Gastroesophageal sphincter (tissue), 4 donors: ENCODE measurements at places on chromosomes 13 and 19.

- ATAC-seq, result no peak
Measured at GRCh38 chr19:35592226-35592625, 6.3 kb downstream of the PMIS2 start.

- ATAC-seq, result no peak
Measured at GRCh38 chr13:97780486-97780885, 173.0 kb upstream of the IPO5 start.

DNA sequence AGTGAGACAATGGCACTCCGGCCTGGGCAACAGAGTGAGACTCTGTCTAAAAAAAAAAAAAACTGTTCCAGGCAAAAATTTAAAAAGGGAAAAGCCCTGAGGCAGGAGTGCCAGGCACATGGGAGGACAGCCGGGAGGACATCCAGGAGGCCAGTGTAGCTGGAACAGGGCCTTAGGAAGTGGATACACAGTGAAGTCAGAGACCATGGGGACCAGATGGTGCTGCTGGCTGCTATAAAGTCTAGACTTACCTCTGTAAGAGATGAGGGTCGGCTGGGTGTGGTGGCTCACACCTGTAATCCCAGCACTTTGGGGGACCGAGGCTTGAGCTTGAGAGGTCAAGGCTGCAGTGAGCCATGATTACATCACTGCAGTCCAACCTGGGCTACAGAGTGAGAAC is 15.0 kb downstream of the HAS1 start:
- ATAC-seq, result no peak

- ATAC-seq, result no peak
Measured at GRCh38 chr19:12899891-12900518, 9.0 kb downstream of the GCDH start.

DNA sequence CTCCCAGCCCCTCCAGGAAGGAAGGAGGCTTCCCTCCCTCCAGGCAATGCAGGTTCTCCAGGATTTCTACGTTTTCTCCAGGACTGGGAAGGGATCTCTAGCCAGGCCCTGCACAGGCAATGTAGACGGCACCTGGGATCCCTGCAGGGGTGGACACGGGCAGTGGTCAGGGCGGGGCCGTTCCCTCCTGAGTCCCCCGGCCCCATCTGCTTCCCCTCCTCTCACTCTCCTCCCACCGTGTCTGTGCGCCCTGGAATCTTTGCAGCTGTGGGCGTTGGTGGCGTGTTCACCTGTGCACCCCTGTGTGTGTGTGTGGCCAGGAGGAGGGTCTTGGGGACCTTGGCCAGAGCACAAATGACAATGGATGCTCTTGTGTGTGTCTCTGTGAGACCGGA is 10.0 kb downstream of the NRTN start:
- no peak for ATAC-seq

GRCh38 chr19:4474514-4475022 is 2.5 kb downstream of the HDGFL2 start:
- ATAC-seq, result no peak

- ATAC-seq, result no peak
Measured at GRCh38 chr13:30593001-30593400, 24.7 kb upstream of the USPL1 start.

DNA sequence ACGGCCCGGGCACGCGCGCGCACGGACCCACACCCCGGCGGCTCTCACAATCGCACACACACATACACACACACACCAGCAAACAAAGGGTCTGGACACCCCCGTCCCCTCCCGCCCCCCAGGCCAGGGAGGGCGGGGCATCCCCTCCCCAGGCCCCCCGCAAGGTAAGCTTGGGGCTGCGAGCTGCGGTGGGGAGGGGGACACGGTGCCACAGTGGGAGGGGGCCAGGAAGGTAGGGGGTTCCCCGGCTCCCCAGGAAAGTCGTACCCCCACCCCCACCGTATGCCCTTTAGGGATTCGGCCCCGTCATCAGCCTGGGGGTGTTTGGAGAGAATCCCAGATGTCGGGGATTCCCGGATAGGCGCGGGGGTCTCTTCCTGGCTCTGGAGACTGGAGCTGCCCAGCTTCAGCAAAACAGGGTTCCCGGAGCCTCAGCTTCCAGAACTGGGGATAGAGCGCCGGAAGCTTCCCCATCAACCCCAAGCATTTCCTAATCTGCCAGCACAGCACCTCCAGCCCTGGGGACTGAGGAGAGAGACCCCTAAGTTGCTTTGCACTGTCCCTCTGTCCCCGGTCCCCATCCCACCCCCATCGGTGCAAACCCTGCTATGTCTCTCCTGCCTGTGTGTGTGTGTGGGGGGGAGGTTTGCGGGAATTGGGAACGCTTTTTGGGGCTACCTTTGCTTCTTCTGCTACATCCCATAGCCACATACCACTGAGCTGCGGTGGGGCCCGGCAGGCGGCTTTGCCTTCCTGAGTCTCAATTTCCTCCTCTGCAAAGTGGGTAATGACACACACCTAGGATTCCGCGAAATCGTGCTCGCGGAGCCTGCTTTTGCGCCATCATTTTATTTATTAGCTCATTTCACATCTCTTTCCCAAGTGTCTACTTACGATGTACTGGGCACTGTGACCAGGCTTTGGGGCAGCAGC is 1.8 kb upstream of the CDC37 start:
- ATAC-seq, result no peak
